Esophagus squamous epithelium (tissue), 5 donors: ENCODE measurements at places on chromosomes 2 and 18. TPM values are rescaled to one million over a fixed set of nuclear protein-coding genes. Genes with fewer than 3 reads are reported as not detected.

TRIM43 gene
- total RNA-seq: not detected

- DNase-seq: no peak
Measured at GRCh38 chr2:1618974-1619373, 125.3 kb downstream of the PXDN start.

SRD5A2 gene
- total RNA-seq: not detected

- DNase-seq: no peak
Measured at GRCh38 chr2:137500599-137500998, 463.7 kb upstream of the HNMT start.

CNDP1 gene
- not detected for total RNA-seq

IMPACT gene
- 10.0 TPM for total RNA-seq
